ENCODE measurements at places on chromosomes 4 and X. TPM values are rescaled to one million over a fixed set of nuclear protein-coding genes. Genes with fewer than 3 reads are reported as not detected.

- no peak for DNase-seq
These were observed 106.1 kb downstream of the PRDM5 start for GRCh38 chr4:120816296-120816965.

CXCL9 gene
- 0.57 TPM for polyA plus RNA-seq

DNA sequence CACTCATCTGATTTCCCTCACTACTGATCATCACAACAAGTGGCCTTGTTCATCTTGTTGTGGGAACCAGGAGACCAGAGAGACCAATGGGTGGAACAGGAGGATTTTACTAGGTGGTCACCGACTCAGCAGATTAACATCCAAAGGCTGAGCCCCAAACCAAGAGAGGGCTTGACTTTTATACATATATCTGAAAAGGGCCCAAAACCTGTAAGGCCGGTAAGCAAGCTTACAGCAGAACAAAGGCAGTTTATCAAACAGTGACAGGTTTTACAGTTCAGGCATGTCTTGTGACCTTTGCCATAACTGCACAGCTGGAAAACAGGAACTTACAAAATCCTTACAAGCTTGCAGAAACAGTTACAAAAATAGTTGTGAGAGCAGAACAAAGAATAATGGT is 195.9 kb downstream of the OR13H1 start:
- DNase-seq = no peak

- no peak for DNase-seq
These were observed 88.0 kb upstream of the CBR4 start for GRCh38 chr4:169098054-169098497.

- DNase-seq = peak; percentile 74
These were observed 12.3 kb upstream of the XPNPEP2 start for GRCh38 chrX:129726307-129727111.

Measured in lung (tissue), 17 donors.